ENCODE measurements at places on chromosomes 16 and 17. TPM values are rescaled to one million over a fixed set of nuclear protein-coding genes. Genes with fewer than 3 reads are reported as not detected.

GRCh38 chr16:4378161-4378666 lies 6.6 kb downstream of the VASN start:
- no peak for DNase-seq

Gene ADCY9
- 19.3 TPM for polyA plus RNA-seq

DNA sequence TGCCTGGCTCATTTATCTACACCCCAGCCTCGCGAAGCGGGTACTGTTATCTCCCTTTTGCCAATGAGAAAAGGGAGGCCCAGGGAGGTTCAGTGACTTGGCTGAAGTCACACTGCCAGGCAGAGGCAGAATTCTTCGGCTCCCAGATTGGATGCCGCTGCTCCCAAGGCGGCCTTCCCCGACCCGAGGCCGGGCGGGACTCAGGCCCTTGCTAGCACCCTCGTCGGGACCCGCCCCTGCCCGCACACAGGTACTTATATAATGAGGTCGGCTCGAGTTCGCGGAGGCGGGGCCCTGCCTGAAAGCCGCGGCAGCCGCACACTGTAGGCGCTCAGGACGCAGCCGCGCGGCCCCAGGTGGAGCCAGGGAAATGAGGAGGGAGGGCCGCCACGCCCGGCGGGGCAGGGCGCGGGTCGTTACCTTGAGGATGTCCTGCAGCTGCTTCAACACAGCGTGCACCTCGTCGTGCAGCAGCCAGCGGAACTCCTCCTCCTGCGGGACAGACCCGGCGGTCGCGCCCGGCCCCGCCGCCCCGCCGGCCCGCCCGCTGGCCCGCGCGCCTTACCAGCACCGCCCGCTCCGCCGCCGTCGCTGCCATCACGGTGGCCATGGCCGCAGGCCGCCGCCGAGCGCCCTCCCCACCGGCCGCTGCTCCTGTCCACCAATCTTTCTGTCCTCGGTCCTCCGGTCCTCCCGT lies at the start of gene ROGDI:
Gene ROGDI (minus strand): TSS at position 672 of the 697 bp plus-strand sequence. CDS start 62 bp downstream, at position 610.
- no peak for DNase-seq

DNA sequence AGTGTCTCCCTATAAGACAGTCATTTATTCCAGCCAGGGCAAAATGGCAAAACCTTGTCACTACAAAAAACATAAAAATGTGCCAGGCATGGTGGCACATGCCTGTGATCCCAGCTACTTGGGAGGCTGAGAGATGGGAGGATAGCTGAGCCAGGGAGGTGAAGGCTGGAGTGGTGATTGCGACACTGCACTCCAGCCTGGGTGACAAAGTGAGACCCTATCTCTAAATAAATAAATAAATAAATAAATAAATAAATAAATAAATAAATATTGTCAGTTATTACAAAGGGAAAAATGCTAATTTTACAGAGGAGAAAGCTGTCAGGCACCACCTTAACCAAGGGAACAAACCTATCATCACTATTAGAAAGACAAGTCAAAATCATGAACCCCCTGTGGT lies 75.5 kb downstream of the STH start:
- no peak for DNase-seq

Gene C16orf54
- 0.43 TPM for polyA plus RNA-seq

Gene ZNF624
- 6.4 TPM for polyA plus RNA-seq

Gene TNRC6A
- polyA plus RNA-seq: 34.1 TPM

GRCh38 chr17:73267648-73268537 lies 6.2 kb upstream of the CPSF4L start:
- DNase-seq: no peak

- peak; percentile 41 for DNase-seq
Observed at GRCh38 chr17:73710095-73710592, 65.9 kb upstream of the SDK2 start.

DNA sequence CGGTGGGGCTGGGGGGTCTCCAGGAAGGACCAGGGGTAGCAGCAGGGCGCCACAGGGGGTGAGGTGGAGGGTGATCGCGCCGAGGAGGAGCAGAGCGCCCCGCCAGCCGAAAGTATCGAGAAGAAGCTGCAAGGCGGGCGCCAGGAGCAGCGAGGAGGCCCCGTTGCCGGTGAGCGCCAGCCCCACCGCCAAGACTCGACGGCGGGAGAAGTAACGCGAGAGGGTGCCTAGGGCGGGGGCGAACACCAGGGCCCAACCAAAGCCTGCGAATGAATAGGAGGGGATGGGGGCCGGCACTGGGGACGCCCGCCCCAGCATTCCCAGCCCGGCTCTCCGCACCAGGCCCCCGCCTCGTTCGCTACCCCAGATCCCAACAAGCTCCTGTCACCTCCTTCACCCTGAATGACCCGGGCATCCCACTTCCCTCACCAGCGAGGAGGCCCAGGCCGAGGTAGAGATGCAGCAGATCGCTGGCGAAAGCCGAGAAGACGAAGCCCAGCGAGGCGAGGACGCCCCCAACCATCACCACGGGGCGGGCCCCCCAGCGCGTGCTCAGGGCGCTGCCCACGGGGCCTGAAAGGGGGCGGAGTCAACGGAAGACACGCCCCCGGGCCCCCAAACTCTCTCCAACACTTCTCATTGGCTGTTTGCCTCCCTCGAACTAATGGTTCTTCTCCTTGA lies 1.3 kb downstream of the SLC16A11 start:
- DNase-seq: no peak

- no peak for DNase-seq
Observed at GRCh38 chr16:85453194-85453678, 159.9 kb upstream of the GSE1 start.

DNA sequence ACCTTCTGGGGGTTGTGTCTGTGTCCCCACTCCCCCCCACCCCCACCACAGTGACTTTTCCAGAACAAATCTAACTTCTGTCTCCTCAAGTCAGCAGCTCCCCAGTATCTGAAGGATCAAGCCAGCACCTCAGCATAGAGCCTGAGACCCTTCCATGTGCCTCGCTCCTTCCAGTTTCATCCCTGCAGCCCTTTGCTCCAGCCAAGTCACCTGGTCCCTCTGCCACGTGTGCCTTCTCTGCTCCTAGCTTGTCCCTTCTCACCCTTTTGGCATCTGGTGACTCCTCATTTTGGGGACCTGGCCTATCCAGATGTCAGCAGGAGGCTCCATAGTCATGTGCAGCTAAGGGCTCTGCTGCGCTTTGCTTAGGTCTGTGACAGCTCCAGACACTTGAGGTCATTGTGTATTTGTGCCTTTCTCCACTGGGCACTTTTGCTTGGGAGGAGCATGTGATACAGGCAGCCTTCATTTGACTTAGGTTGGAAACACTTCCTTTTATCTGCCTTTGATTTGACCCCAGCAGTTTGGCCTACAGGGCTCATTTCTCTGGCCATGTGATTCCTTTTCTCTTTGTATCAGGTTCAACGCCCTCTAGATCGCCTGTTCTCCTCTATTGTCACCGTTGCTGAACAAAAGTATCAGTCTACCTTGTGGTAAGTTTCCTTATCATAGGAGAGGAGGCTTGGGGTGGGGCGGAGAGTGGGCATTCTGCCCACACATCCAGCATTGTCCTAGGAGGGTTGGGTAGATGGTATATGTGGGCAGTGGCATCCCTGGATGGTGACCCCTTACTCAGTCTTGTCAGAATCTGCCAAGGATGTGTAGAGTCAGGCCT lies 7.1 kb upstream of the NFATC3 start:
- no peak for DNase-seq

Gene ENO3
- 2,174 TPM for polyA plus RNA-seq

GRCh38 chr17:31788956-31789355 lies 70.1 kb downstream of the COPRS start:
- DNase-seq: no peak

GRCh38 chr16:70694868-70695218 lies 9.0 kb upstream of the MTSS2 start:
- DNase-seq: no peak

Gene ABCA9
- polyA plus RNA-seq: 17.8 TPM

Gene LGALS9B
- polyA plus RNA-seq: not detected

DNA sequence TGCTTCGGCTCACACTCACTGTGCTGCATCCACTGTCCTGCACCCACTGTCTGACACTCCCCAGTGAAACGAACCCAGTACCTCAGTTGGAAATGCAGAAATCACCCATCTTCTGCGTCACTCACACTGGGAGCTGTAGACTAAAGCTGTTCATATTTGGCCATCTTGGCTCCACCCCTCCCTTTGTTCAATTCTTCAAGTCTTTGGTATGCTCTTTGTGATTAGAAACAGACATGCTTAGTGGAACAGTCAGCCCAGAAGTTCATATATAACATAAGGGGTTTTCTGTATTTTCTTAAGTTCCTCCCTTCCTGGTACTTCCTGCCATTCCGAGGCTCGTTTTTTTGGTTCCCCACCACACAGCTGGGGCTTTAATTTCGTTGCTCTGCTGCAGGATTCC lies 398.5 kb upstream of the DYNLRB2 start:
- no peak for DNase-seq

Gene PERCC1
- 0.43 TPM for polyA plus RNA-seq

- DNase-seq: no peak
Observed at GRCh38 chr16:85029981-85030401, 2.4 kb downstream of the KIAA0513 start.

DNA sequence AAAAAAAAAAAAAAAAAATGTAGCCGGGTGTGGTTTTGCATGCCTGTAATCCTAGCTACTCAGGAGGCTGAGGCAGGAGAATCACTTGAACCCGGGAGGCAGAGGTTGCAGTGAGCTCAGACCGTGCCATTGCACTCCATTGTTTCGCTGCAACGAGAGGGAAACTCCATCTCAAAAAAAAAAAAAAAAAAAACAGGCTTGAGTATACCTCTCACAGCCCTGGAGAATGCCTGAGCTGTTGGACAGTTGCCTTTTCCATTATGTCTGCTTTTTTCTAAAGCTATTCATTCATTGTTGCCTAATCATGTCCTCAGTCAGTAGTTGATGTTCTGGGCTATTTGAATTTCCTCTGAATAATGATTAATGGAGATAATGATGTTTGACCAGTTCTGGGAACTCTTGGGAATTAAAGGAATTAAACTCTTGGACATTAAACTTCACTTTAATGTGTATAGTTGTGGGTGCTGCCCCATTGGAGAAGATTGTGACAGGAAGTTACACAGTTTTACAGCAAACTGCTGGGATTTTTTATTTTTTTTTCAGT lies 11.8 kb downstream of the HMOX2 start:
- no peak for DNase-seq

DNA sequence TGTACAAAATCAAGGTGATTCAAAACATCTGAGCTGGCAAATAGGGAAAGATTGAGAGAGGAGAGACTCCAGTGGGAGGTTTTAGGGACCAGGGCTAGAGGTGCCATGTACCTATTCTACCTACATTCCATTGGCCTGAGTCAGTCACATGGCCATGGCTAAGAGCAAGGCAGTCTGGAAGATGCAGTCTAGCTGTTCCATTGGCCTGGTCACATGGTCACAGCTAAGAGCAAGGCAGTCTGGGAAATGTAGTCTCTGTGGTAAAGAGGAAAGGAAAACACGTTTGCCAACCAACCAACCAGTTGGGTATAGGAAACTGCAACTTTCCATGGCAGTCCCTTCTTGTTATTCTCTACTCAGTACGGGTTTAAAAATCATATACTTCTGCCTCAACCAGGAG lies 369.1 kb downstream of the XYLT1 start:
- DNase-seq: no peak

DNA sequence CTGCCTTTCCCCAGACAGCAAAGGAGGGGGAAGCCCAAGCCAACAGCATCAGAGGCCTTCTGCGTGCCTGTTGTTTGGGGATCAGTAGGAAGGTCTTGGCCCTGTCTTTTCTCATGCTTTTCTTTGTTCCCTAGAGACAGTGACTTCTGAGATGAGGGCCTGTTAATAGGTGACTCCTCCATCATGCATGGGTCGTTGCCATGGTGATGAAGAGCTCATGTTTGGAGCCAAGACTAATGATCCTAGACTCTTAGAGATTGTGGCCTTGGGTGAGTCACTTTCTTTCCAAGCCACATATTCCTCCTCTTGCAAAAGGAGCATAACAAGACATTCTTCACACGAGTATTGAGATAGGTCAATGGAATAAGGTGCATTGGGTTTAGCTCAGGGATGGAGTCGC lies 201.1 kb upstream of the ASIC2 start:
- no peak for DNase-seq

- DNase-seq: no peak
Observed at GRCh38 chr16:66713076-66713475, 16.5 kb upstream of the CMTM4 start.

Gene PRAC2
- polyA plus RNA-seq: not detected

GRCh38 chr17:69477903-69478266 lies 63.4 kb downstream of the MAP2K6 start:
- no peak for DNase-seq

DNA sequence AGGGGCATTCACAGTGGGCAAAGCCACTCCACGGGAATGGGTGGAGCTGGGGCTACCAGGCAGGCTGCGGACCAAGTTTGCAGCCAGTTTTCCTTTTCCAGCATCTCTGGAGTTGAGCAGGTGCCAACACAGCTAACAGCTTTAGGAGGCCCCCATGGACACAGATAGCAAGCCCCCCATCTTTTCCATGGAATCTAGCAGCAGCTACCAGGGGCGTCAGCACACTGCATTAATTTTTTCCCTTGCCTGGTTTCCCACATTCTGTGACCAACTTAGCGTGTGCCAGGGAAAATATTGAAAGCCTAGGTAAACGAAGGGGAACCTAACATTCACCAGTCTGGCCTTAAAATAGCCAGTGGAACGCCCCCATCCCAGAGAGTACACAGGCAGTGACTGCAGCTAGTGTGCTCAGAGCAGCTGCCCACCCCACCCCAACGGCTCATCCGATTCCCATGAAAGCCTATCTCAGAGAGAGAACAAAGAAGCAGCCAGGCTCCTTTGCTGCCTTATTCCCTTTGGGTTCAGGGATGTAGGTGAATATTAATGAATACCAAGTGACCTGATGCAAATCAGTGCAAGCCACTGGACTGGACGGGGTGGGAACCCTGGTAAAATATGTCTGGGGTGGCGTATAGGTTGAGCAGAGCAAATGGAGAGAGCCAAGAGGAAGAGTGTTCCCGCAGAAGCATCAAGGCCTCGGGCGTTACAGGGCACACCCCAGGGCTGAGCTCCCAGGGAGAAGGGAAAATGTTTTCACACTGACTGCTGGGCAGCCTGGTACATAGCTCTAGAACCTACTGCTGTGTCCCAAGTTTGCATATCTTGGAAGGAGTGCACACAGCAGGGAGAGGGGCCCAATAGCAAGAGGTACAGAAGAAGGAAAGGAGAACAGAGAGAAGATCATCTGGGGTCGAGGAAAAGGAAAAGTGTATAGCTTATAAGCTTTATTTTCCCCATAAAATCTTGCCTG lies 73.9 kb upstream of the SOX9 start:
- DNase-seq: no peak

Gene IGF2BP1
- 8.6 TPM for polyA plus RNA-seq

GRCh38 chr17:9028202-9028987 lies 7.1 kb downstream of the NTN1 start:
- DNase-seq: peak; percentile 38

DNA sequence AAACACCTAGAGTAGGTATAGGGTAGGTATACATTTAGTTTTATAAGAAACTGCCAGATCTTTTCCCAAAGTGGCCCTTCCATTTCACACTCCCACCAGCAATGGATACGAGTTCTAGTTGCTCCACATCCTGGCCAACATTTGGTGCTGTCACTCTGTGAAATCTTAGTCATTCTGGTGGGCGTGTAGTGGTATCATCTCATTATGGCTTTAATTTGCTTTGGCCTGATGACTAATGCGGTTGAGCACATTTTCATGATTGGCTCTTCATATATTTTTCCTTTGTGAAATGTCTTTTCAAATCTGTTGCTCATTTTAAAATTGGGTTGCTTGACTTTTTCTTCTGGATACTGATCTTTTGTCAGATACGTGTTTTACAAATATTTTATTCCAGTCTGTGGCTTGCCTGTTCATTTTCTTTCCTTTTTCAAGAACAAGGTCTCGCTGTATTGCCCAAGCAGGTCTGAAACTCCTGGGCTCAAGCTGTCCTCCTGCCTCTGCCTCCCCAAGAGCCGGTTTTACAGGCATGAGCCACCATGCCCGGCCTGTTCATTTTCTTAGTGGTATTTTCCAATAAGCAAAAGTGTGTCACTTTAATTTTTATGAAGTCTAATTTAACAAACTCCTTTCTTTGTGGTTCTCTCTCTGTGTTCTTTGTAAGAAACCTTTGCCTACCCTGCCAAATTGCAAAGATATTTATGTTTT lies 192.4 kb downstream of the SEC14L1 start:
- DNase-seq: no peak

Measured in hindlimb muscle (tissue), 1 donor.